ENCODE measurements at places on chromosomes 5 and 9. TPM values are rescaled to one million over a fixed set of nuclear protein-coding genes. Genes with fewer than 3 reads are reported as not detected.

The IL13 gene
- not detected for total RNA-seq

The GRIN1 gene
- total RNA-seq: not detected

The ANXA6 gene
- 131 TPM for total RNA-seq

The MARVELD2 gene
- 0.08 TPM for total RNA-seq

The STPG3 gene
- not detected for total RNA-seq

The IL5 gene
- not detected for total RNA-seq

The ZNF366 gene
- not detected for total RNA-seq

The GAPT gene
- not detected for total RNA-seq

The TARS1 gene
- 307 TPM for total RNA-seq

The NTRK2 gene
- 0.39 TPM for total RNA-seq

The IFNB1 gene
- total RNA-seq: not detected

The SPATA31E1 gene
- not detected for total RNA-seq

The FCN1 gene
- not detected for total RNA-seq

The SHB gene
- 10.1 TPM for total RNA-seq

The TMEM174 gene
- total RNA-seq: not detected

The PCDH12 gene
- not detected for total RNA-seq

The SARDH gene
- 0.06 TPM for total RNA-seq

The RAB3C gene
- total RNA-seq: not detected

The NUTM2F gene
- total RNA-seq: not detected

The IFNA13 gene
- total RNA-seq: not detected

The PCDHGC3 gene
- total RNA-seq: 50.8 TPM

The NR2F1 gene
- total RNA-seq: 6.5 TPM

The CAMSAP1 gene
- 13.5 TPM for total RNA-seq

The S100Z gene
- total RNA-seq: not detected

The FBXO10 gene
- 7.2 TPM for total RNA-seq

The SOHLH1 gene
- total RNA-seq: not detected

The PCDHGA4 gene
- 0.74 TPM for total RNA-seq

The IL7R gene
- total RNA-seq: 10.6 TPM

The ZNF483 gene
- total RNA-seq: 0.21 TPM

The ZNF367 gene
- total RNA-seq: 9.9 TPM
